ENCODE measurements at places on chromosomes 7 and 10.

DNA sequence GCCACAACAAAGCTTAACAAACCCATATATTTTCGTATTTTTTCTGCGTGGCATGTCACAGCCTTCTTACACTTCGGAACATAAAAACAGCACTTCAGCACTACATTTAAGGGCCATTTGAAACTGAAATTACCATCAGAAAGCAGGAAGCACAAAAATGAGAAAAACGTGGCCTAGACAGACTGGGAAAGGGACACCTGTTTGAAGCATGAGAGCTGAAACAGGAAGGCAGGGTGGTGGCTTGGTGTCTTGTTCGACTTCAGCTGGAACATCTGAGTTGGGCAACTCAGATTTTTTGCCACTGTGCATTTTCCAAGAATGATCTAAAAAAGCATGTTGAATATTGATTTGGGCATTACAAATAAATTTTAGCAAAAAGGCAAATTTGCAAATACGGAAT is 243.2 kb downstream of the ELMO1 start:
- no peak for DNase-seq

GRCh38 chr7:111982804-111983203 is 223.4 kb downstream of the DOCK4 start:
- DNase-seq: no peak

DNA sequence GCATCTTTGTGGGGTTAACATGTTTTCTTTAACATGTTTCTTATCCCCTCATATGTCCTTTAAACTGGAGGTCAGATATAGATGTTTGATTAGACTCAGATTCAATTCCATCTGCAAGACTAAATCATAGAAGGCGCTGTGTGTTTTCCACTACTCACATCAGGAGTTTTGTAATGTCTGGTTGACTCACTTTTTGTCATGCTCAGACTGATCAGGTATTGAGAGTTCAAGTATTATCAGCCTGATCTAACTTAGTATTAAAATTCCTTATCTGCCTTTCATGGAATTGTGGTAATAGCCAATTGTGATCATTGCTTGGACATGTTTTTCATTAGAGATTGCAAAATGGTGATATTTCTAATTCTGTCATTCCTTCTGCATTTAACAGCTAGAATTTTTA is 30.2 kb downstream of the ENTPD7 start:
- no peak for DNase-seq

DNA sequence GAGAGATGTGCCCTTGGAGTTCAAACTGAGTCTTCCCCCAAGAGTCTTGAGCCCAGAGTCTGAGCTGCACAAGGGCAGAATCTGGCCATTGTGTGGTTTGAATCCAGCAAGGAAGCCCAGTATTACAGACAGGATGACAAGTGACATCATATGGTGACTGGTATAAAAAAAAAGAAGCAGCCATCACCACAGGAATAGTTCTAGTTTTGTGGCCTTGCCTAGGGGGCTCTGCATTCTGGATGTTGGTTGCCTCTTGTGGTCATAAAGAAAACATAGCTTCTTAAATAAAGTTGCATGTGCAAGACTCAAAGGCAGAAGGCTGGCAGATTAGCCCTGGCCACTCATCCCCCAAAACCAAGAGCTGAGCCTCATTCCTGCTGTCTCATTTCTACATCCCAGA is 16.8 kb upstream of the LRRC72 start:
- no peak for DNase-seq

DNA sequence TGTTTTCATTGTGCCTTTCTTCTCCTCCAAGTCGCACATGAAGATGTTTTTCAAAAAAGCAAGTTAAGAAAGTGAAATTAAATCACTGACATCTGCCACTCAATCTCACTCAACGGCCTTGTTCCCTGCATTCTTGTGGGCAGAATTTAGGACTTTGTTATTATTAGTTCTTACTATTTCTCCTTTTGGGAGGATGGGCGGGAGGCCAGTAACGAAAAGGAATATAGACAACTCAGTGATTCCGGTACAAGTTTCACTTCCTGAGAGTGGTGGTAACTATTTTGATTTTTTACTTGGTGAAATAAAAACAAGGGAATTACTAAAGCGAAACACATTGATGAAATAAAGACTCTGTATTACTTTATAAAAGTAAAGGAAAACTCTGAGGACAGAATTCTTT is 231.9 kb upstream of the HABP2 start:
- no peak for DNase-seq

DNA sequence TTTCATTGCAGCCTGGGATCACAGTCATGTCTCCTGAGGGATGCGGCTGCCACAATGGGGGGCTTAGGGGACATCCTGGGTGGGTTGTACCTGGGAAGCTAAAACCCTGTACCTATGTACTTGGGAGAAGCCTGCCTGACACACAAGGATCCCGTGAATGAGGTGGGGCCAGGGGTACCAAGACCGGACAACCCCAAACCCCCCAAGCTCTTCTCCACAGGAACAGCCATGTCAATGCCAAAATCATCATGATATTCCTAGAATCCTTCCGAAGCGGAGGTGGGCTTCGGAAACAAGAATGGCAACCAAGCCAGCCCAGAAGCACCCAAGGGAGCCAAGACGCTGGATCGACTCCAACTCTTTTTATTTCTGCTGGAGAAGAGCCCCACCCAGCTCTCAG is 260.3 kb upstream of the TCERG1L start:
- DNase-seq: no peak

- no peak for DNase-seq
Observed at GRCh38 chr7:55023841-55024505, 5.2 kb downstream of the EGFR start.

DNA sequence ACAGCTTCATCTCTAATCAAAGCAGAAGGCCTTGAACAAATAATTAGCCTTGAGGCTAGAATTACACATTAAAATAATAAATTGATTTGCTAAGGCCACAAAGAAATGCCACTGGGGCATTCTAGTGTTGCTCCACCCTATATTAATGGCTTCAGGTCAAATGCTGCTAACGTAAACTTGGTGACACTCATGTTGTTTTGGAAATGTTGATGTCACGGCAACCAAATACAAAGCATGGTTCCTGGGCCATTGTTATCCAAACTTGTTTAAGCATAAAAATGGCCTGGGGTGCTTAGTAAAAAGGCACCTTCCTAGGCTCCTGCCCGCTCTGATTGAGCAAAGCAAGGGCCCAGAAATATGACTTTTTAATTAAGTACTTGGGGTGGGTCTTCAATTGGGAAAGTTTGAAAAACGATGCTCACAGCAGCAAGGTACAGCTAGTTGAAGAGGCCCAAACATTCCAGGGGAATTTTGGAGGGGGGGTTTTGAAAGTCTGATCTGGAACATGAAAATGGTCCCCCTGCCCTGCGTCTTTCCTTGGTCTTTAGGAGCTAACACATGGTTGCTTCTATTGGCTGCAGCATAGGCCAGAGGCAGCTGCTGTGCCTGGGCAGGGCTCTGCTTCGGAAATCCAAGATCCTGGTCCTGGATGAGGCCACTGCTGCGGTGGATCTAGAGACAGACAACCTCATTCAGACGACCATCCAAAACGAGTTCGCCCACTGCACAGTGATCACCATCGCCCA is 67.8 kb downstream of the ABCC2 start:
- DNase-seq: no peak

DNA sequence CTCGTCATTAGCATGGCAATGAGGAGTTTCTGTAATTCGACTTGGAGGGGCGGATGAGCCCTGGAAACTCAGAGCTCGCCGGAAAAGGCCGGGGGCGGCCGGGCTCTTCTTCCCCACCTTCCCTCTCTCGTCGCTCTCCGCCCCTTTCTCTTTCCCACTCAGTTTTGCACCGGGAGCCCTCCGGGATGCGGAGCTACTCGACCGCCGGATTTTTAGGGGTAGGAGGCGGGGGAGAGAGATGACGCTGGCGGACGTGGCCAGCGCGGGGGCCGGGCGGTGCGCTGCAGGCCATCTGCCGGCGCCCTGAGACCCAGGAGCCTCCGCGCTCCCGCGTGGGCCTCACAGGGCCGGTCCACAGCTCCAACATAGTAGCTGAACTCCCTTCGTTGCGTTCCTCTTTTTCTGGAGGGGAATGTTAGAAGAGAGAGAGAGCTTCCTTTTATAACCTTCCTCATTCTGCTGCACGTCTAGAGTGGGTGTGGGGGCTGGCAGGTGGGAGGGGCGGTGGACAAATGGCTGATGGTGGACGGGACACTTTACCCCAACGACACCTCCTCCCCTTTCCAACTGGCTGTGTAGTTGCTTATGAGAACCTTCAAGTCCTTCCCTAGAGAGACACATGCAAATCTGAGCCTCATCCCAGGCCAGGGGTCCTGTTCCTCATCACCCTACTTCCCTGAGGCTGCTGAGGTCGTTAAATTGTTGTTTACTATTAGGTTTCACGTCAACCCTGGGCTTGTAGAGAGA is 1.1 kb upstream of the HOXA1 start:
- no peak for DNase-seq

DNA sequence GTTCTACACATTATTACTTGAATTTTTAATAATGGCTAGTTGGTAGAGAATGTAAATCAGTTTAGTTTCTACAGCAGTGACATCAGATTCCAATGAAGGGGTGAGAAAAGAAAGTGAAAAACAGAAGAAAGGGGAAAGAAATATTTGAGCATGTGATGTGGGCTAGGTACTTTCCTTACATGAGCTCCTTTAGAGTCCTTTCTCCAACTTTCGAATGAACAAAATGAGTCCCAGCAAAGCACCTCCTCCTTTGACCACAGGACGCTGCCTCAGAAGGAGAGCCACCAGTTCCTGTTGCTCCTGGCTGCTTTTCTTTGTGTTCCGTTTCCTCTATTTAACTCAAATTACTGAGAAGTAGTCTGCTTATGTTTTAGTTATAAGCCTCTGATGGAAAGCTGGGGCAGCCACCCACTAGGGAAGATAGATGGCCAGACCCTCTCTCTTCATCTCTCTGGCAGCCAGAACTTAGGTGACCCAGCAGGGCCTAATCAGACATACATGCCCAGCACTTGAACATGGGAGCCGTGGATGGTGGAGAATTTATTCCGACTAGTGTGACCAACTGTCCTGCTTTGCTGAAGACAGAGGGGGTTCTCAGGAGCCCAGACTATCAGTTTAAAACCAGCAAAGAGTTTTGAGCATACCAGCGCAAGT is 82.4 kb upstream of the NME8 start:
- DNase-seq: peak; percentile 62

- DNase-seq: no peak
Observed at GRCh38 chr10:35449944-35450343, 113.6 kb downstream of the CCNY start.

- DNase-seq: no peak
Observed at GRCh38 chr10:57017356-57018037, 656.4 kb upstream of the ZWINT start.

- no peak for DNase-seq
Observed at GRCh38 chr10:121580276-121581116, 17.7 kb downstream of the FGFR2 start.

DNA sequence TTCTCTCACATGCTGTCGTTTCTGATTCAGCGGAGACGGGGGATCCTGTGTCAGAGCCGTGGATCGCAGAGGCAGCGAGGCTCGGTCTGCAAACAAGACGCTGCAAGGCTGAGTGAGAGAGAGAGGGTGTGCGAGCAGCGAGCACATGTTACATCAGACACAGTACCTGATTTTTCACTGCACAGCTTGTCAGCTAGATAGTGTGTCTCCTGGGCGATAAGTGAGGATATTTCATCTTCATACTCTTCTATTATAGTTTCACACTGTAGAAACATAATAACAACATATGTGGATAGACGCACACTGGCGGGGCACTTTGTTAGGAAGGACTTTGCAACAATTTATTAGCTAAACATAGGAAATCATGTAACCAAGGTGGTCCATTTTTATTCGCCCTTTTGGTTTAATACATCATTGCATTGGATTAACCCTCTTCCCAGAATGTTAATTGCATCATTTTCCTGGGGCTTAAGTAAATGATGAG is 39.5 kb downstream of the CNPY1 start:
- DNase-seq: no peak

DNA sequence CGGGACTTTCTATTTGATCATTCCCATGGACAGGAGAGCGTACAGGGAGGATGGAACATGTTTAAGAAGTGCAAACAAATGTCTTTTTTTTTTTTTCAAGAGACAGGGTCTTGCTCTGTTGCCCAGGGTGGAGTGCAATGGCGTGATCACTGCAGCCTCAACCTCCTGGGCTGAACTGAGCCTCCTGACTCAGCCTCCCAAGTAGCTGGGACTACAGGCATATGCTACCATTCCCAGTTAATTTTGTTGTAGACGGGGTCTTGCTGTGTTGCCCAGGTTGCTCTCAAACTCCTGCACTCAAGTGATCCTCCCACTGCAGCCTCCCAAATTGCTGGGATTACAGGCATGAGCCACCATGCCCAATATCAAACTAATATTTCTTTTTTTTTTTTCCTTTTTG is 40.5 kb downstream of the SPDYE5 start:
- no peak for DNase-seq

- DNase-seq: no peak
Observed at GRCh38 chr7:151348970-151349369, 7.4 kb downstream of the NUB1 start.

DNA sequence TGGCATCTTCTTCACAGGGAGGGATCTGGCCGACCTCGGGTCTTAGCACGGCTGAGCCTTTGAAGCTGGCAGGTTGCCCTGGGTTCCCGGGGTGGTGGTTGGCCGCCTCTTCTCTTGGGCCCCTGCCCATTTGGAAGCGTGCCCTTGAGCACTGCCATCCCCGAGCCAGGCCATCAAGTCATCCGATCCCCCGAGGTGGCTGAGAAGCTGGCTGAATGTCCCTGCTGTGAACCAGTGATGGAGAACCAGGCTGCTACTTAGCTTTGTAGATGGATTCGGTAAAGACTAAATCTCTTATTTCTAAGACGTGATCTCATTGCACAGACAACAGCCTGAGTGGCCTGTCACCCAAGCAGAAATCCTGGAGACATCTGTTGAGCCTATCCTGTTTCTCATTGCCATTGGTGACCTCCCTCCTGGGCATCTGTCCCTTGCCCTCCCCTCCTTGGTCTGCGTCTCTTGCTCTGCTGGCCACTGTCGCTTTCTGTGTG is 74.3 kb downstream of the GRK5 start:
- no peak for DNase-seq

DNA sequence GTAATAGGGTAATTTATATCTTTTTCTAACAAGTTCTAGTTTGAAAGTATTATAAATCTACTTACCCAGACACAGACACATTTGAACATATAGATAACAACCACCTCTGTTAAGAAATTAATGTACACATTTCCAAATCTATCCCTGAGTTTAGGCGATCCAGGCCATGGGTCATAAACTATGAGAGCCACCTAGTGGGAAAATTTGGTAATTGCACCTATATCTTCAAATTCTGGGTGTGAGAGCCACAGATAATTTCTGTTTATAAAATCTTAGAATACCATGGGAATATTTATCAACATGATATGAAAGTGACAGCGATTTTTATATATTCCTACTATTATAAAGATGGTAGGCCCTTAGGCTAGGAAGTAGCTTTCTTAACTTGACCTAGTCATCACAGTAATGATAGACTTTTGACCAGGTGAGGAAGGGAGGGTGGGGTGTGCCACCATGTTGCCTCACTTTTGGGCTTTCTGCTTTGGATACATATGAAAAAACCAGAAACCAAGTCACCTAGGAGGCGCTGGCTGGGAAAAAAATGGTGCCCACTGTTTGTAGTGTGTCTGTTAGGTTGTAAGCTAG is 8.0 kb upstream of the EPHA1 start:
- peak; percentile 83 for DNase-seq

GRCh38 chr10:25692761-25693160 is 241.3 kb upstream of the MYO3A start:
- DNase-seq: no peak

- no peak for DNase-seq
Observed at GRCh38 chr7:127872122-127872521, 159.1 kb downstream of the LRRC4 start.

- DNase-seq: no peak
Observed at GRCh38 chr10:78658645-78659597, 409.8 kb upstream of the ZMIZ1 start.

GRCh38 chr7:93902777-93903423 is 3.5 kb upstream of the GNGT1 start:
- DNase-seq: peak; percentile 48

- no peak for DNase-seq
Observed at GRCh38 chr10:13302821-13303555, 3.1 kb upstream of the PHYH start.

All from hematopoietic multipotent progenitor cell treated with erythropoietin and hydrocortisone succinate and interleukin-3 and kit ligand, for 6 days (in vitro differentiated cells).